ENCODE measurements at places on chromosomes 12 and 14. TPM values are rescaled to one million over a fixed set of nuclear protein-coding genes. Genes with fewer than 3 reads are reported as not detected.

The MYBPC1 gene
- total RNA-seq: 2.2 TPM

The TAMALIN gene
- total RNA-seq: 20.8 TPM

DNA sequence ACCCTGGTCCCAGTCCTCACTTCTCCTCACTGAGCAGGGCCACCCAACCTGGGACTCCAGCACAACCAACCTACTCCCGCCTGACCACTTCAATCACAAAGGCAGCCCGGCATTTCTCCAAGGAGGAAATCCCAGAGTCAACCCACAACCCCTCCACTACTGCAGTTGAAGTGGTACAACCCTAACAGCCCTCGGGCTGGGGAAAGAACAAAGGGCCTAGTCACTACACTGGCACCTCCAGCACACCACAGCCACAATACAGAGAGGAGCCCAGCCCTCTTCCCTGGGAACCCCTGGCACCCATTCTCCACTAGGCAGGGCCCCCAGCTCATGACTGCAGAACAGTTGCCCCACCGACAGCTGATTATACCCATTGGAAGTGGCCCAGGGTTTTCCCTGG is 13.7 kb upstream of the OR5AU1 start:
- no peaks in the 10 kb centered on the region for H3K27me3 ChIP-seq
- H3K4me3 ChIP-seq: no peak overlapping the region

DNA sequence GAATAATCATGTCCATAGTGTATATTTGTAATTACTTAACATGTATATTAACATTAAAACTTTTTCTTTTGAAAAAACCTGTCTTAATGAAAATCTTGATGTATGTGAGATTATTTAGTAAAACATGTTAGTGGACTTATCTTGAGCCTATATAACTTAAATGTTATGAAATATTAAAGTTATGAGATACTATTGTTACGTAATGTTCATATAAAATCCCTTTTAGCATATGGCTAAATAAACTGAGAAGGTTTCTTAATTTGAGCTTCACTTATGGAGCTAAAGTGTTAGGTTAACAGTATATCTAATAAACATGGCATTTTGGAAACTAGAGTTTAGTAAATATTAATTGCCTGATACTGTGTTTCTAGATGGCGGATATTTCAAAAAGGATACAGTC is 59.9 kb downstream of the MIA2 start:
- H3K27me3 ChIP-seq: no peaks in the 10 kb centered on the region
- no peak overlapping the region for H3K27ac ChIP-seq
- no peak overlapping the region for H3K4me3 ChIP-seq
- no peaks in the 10 kb centered on the region for H3K36me3 ChIP-seq

The CS gene
- 140 TPM for total RNA-seq

- H3K36me3 ChIP-seq: no peaks in the 10 kb centered on the region
- no peak overlapping the region for H3K4me3 ChIP-seq
- DNase-seq: no peak
- H3K4me1 ChIP-seq: no peaks in the 10 kb centered on the region
- no peak overlapping the region for H3K27ac ChIP-seq
- no peaks in the 10 kb centered on the region for H3K27me3 ChIP-seq
Measured at GRCh38 chr14:34933301-34933700, 49.5 kb upstream of the SRP54 start.

The NR2C1 gene
- 41.3 TPM for total RNA-seq

The ANKS1B gene
- total RNA-seq: 3.5 TPM

DNA sequence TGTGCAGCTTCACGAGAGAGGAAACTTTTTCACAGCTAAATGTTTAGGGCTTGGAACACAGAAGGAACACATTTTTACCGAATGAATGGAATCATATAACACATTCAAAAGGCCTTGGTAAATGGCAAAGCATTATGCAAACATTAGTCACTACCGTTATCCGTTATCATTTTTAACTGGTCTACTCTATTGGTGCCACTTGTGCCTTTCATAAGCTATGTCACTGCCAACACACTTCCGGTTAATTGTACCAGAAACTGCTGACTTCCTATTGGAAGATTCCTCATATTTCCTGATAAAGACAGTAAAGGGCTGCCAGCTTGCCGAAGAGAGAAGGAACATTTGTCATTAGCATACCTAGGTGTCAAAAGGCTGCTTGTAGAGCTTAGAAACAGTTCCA is 169.2 kb downstream of the APAF1 start:
- H3K4me1 ChIP-seq: no peaks in the 10 kb centered on the region
- H3K27ac ChIP-seq: no peak overlapping the region
- H3K36me3 ChIP-seq: no peaks in the 10 kb centered on the region
- no peaks in the 10 kb centered on the region for H3K27me3 ChIP-seq
- DNase-seq: no peak

The CRACR2A gene
- total RNA-seq: 5.4 TPM

GRCh38 chr12:113862590-113863454 is 103.3 kb downstream of the RBM19 start:
- H3K4me1 ChIP-seq: no peaks in the 10 kb centered on the region
- no peak overlapping the region for H3K4me3 ChIP-seq
- H3K27me3 ChIP-seq: no peaks in the 10 kb centered on the region
- no peak overlapping the region for H3K27ac ChIP-seq

The PPP2R5E gene
- total RNA-seq: 42.4 TPM

GRCh38 chr14:85824526-85824925 is 294.6 kb downstream of the FLRT2 start:
- H3K27me3 ChIP-seq: no peaks in the 10 kb centered on the region
- H3K4me1 ChIP-seq: no peaks in the 10 kb centered on the region
- H3K36me3 ChIP-seq: no peaks in the 10 kb centered on the region

The KSR2 gene
- 0.11 TPM for total RNA-seq

The C12orf42 gene
- not detected for total RNA-seq

Measured in ovary (tissue), 10 donors.